Suppressor macrophage treated with lipopolysaccharide for 1 hour (primary cell): ENCODE measurements at places on chromosomes 2 and 18.

- DNase-seq, result peak; percentile 79
Measured at GRCh38 chr2:37713258-37713700, 41.8 kb upstream of the CDC42EP3 start.

DNA sequence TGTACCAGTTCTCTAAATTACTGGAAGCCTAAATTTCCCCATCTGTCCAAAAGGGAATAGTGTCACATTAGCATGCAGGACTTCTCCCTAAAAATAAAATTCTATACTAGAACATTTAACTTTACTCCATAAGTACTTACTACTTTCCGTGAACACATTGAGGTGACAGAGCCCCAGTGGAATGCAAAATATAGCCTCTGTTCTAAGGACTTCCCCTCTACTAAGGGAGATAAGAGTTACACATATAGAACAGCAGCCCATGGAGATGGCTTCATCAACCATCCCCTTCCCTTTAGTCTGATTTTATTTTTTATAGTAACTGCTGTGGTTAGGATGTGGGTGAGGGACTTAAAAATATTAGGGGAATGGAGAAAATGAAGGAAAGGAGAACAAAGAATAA, 68.9 kb upstream of the STPG4 start:
- no peak for DNase-seq

DNA sequence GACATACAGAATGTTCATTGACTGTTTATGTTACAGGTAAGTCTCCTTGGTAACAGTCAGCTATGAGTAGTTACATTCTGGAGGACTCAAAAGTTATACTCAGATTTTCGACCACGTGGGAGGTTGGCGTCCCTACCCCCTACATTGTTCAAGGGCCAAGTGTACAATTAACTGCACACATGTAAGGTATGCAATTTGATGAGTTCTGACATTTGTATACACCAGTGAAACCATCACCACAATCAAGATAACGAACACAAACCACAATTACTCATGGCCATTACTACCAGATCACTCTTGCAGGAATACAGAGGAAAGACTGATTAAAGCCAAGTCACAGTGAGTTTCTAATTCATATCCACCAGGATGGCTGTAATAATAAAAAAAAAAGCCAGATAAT, 39.6 kb upstream of the LDLRAD4 start:
- no peak for DNase-seq

DNA sequence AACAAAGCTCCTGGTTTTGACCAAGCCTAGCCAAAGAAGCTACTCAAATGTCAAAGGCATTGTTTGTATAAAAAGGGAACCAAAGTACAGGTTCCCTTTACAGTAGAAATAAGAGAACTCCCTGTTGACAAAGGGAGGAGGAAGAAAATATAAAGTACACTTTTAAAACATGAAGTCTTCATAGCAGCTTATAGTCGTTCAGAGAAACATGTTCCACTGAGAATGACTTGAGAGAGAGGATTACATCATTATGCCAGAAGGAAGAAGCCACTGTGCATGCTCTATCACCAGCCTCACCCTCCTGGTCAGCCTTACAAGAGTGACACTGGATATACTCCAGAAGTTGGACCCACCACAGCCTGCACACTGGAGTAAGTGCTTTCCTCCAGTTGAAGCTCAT, 2.5 kb upstream of the DHRS9 start:
- DNase-seq, result peak; percentile 53

DNA sequence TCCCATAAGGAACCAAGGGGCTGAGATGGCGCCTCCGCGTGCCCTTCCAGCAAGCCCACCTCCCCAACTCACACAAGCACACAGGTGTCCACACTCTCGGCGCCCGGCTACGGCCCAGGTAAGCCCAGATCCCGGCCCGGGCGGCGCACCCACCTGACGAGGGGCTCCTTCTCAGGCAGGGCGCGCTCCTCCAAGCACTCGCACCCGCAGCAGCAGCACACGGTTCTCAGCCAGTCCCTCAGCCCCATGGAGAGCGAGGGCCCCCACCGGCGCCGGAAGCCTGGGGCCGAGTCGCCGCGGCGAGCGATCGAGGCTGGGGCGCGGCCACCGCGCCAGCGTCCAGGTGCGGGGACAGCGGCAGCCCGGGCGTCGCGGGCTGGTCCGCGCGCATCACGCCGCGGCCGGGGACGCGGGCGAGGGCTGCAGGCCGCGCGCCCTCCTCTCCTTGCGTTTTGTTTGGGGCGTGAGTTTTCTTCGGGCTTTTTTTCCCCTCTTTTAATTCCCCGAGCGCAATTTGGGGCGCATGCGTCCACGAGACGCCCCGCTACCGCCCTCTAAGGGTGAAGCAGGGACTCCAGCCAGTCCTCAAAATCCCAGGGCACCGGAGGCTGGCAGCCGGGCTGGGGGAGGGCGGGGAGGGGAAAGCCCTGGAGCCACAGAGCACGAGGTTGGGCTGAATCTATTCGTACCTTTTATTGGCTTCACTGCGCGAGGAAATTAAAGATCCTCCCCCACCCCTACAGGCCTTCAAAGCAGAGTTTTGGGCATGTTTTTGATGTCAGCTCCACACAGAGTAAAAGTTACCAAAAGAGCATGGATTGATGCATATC, at the start of gene MREG:
Gene MREG (minus strand): TSS at position 472 of the 830 bp plus-strand sequence. CDS start 224 bp downstream, at position 248.
- DNase-seq, result peak; percentile 93

GRCh38 chr2:220365023-220365422, 737.6 kb downstream of the SLC4A3 start:
- DNase-seq, result no peak

GRCh38 chr2:233385489-233386044, 31.3 kb downstream of the DGKD start:
- DNase-seq, result no peak

DNA sequence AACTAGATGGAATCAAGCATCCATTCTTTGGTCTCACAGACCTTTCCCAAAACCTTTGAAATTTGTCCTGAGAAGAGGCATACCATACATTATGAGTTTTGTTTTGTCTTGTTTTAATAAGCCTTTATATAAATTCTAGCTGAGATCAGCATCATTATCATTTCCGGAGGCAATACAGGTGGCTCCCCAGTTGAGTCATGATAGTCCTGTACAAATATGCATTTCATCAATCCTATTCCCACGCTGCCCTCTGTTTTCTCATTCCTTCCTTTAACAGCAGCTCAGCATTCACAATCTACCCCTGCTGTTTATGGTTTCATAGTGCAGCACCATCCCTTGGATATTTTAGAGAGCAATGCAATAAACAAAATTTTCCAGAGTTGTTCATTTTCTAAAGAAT, 216.7 kb downstream of the TXNL1 start:
- DNase-seq, result no peak

DNA sequence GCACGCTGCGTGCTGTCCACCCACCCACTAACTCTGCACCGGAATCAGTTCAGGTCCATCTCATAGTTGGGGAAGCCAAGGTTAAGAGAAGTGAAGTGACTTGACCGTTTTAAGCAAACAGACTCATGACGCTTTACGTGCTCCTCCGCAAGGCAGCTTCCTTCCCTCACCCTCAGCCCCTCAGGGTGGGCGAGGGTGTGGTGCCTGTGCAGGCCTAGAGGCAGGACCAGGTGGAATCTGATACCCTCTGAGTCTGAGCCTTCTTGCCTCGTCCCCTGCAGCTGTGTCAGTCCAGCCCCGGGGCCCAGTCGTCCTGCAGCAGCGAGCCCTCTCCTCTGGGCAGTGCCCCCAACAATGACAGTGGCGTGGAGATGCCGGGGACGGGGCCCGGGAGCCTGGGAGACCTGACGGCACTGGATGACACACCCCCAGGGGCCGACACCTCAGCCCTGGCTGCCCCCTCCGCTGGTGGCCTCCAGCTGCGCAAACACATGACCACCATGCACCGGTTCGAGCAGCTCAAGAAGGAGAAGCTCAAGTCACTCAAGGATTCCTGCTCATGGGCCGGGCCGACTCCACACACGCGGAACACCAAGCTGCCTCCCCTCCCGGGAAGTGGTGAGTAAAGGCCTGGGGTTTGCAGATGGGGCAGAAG, 250.5 kb downstream of the GLI2 start:
- DNase-seq, result no peak

DNA sequence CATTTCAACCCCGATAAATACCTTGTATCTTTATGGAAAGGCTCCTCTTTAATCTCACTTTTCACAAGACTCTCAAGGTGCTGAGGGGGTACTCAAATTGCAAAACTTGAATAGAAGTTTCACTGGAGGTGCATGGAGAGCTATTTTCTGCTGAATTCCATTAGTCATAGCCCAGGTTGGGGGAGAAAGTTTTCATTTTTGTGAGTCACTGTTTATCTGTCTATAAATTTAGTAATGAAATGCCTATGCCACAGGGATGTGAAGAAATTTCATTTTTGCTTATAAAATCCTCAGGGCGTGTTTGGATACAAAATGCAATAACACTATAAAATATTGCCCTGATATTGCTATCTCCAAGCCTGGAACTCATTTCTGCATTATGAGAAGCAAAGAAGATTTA, 346.3 kb downstream of the LRATD1 start:
- no peak for DNase-seq

GRCh38 chr2:61443342-61444041, 27.4 kb downstream of the USP34 start:
- DNase-seq, result peak; percentile 50

- DNase-seq, result no peak
Measured at GRCh38 chr18:62287781-62288664, 37.1 kb upstream of the TNFRSF11A start.

DNA sequence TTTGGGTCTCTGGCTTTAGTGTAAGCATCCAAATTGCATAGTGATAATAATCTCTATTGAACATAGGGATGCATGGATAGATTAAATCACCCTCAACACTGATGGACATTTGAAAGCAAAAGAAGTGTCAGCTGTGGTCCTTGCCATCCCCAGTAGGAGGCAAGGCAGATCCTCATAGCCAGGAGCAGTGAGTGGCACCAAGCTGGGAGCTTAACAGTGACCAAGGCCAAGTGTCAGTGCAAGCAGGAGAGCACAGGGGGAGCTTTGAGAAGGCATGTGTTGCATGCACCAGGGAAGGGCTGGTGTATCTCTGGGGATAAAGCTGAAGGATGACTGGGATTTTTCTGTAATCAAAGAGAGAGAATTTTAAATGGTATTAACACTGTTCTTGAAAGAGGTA, 14.7 kb downstream of the SLC14A1 start:
- DNase-seq, result peak; percentile 8

DNA sequence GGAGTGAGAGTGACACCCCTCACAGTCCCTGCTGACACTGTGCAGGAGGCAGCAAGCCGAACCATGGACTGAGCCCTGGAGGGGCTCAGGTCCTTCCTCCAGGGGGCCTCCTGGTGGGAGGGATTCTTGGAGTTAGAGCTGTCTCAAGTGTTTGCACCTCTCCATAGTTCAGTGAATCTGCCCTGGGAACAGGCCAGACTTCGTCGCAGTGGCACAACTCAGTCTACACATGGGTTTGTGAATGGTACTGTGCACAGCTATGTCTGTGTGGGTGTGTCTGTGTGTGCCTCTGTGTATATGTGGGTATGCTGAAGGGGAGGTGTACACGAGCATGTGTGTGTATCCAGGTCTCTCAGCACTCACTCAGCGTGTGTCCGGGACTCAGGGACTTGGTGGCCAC, 36.4 kb downstream of the PAX8 start:
- DNase-seq, result no peak

GRCh38 chr2:198762441-198762840, 695.3 kb downstream of the SATB2 start:
- DNase-seq, result no peak

DNA sequence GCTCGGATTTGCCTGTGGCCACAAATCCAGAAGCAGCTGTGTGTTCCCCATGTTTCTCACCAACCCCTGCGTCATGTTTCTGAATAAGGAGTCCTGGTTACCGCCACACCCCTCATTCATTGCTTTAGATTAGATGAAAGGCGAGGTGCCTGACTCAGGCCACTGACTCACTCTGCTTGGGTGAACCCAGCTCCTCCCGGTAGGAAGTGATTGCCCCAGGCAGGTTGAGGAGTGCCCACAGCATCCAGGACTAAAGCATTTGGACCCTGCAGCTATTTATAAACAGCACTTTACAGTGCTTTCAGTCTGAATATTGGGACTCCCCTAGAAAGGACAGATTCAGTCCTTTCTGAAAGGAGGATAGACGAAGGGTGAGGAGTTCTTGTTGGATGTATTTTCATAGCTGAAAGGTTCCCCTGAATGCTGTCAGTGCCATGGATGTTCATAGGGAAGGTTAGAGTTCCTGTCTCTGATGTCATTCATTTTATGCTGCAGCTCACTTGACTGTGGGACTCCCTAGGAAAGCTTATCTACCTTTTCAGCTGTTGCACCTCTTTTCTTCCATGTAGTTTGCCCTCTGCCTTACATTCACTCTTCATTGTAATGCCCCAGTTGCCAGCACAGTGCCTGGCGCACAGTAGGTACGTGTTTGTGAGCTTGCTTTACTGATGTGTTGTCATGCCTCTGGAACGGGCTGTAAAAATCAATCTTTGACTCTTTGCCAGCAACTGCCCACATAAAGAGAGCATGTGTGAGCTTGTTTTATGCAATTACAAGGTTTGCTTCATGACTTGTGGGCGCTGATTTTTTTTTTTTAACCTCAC, 14.9 kb downstream of the ITGA6 start:
- DNase-seq, result peak; percentile 52

DNA sequence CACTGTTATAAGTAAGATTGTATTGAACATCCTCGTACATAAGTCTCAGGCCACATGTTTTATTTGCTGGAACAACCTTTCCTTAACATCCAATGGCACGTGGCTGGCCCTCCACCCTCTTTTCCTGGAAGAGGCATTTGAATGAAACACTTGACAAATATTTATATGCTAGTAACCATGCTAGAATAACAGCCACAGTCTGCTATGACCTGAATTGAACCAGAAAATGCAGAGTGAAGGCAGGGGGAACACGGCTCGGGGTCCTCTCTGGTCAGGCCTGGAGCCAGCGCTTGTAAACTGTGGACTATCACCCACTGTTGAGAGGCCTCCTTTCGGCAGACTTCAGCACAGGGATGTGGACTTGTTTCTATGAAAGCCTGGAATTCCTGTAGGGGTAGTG, 198.2 kb upstream of the COPS8 start:
- no peak for DNase-seq

DNA sequence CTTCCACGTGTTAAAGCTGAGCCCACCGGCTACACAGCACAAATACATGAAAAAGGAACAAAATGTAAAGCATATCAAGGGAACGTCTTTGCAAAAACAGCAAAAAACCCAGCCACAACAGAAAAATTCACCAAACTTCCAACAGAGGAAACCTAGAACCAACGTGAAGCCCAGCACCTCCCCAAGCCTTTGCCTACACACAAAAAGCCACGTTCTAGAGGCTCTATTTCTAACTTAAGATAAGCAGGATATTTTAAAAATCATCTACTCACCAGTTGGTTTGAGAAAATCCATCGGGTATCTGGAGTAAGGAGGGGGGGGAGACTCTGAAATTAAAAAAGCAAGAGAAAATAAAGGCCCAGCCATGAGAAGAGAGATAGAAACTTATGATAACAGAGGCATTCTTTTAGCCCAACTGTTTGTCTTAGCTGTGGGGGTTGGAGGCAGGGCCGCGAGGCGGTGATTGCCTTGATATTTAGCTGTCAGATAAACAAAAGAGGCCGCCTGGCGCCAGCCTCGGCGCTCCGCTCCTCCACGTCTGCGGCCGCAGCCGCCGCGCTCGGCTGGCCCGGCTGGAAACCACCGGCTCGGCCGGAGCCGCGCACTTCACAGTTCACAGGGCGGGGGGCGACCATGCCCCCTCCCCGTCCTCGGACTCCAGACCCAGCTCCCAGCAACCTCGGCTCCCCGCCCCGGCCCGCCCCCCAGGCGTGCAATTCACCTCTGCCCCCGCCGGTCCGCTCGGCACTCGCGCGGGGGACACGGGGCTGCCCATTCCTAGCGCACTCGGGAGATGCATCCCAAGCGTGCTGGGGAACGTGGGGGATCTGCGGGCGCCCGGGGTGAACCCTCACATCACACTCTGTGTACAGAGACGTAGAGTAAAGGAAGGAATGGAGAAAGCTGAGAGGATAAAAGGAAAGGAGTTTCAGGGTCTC, 2.4 kb downstream of the SMAD7 start:
- DNase-seq, result peak; percentile 70

GRCh38 chr2:9168821-9169221, 37.8 kb upstream of the ASAP2 start:
- peak; percentile 77 for DNase-seq
